Vagina (tissue), 2 donors: ENCODE measurements at places on chromosomes 6 and 20. TPM values are rescaled to one million over a fixed set of nuclear protein-coding genes. Genes with fewer than 3 reads are reported as not detected.

The PGK2 gene
- total RNA-seq, result not detected

The STMND1 gene
- total RNA-seq, result not detected

The RSPH3 gene
- 14.5 TPM for total RNA-seq

The RIOK1 gene
- total RNA-seq, result 21.6 TPM

The COL20A1 gene
- total RNA-seq, result not detected

The BTN1A1 gene
- total RNA-seq, result not detected

The POLR1C gene
- total RNA-seq, result 34.1 TPM

The APOM gene
- not detected for total RNA-seq

The RMND1 gene
- total RNA-seq, result 15.7 TPM

The TXLNB gene
- total RNA-seq, result 0.49 TPM

The MCHR2 gene
- total RNA-seq, result not detected

The PI3 gene
- total RNA-seq, result 234 TPM

The HLA-DRB5 gene
- 4.7 TPM for total RNA-seq

The RSPO3 gene
- 14.0 TPM for total RNA-seq

The SLC17A2 gene
- total RNA-seq, result not detected

The GSS gene
- 47.9 TPM for total RNA-seq

The SPTLC3 gene
- 5.9 TPM for total RNA-seq

The ZSCAN16 gene
- total RNA-seq, result 1.2 TPM

The OPRL1 gene
- total RNA-seq, result 1.5 TPM

The SNX9 gene
- total RNA-seq, result 61.4 TPM

The DYNLT2 gene
- total RNA-seq, result 3.2 TPM

The OLIG3 gene
- not detected for total RNA-seq

The LPIN3 gene
- 82.3 TPM for total RNA-seq

The RAET1E gene
- 27.5 TPM for total RNA-seq
